Posterior cingulate gyrus (tissue), 11 donors: ENCODE measurements at places on chromosomes 6 and 20.

- DNase-seq = no peak
Measured at GRCh38 chr20:44326391-44327159, 10.3 kb upstream of the R3HDML start.

DNA sequence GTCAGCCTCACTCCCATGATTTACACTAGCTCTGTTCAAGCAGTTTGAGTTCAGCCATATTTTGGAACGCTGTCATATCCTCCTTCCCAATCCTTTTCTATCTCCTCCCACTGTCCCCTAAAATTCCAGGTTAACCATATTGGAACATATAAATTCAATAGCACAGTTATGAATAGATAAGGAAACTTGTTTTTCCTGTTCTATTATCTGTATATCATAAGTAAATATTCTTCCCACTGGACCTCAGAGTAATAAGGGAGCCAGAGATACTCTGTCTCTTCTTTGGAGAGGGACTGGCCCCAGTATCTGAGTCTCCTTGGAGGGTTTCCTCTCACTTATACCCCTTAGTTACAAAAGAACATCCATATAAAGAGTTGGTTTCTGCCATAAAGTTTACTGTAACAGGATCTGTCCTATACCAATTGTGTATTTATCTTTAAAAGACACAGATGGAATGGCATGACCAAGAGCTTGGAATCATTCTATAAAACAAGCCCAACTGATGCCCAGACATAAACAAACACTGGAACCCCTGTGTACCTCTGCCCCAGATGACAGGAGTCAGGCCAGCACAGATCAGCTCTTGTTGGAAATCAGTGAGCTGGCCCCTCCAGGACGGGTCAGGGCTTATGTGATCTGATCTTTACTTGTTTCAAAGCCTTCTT, 67.1 kb downstream of the EPB41L2 start:
- no peak for DNase-seq

GRCh38 chr20:57579898-57580447, 19.1 kb downstream of the PCK1 start:
- DNase-seq = no peak

GRCh38 chr6:25889877-25890853, 16.1 kb upstream of the SLC17A3 start:
- no peak for DNase-seq

DNA sequence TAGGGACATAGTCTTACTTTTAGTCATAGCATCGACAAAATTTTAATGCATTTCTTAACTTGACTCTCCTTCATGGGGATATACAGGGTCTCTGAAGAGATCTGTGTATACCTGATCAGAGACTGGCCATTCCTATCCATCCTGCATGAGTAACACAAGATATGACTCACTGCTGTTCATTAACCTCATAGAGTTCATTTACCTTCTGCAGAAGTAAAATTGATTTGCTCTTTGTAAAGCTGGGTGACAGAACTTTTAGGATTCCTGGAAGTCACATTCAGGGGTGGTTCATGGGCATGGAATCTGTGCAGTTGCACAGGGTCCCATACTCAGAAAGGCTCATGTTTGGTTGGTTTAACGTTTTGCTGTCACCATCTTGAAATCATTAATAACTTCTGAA, 53.2 kb downstream of the PDE7B start:
- DNase-seq = no peak

- no peak for DNase-seq
Measured at GRCh38 chr6:161631676-161632194, 357.9 kb upstream of the AGPAT4 start.

- DNase-seq = no peak
Measured at GRCh38 chr6:24524805-24525204, 30.0 kb downstream of the ALDH5A1 start.

DNA sequence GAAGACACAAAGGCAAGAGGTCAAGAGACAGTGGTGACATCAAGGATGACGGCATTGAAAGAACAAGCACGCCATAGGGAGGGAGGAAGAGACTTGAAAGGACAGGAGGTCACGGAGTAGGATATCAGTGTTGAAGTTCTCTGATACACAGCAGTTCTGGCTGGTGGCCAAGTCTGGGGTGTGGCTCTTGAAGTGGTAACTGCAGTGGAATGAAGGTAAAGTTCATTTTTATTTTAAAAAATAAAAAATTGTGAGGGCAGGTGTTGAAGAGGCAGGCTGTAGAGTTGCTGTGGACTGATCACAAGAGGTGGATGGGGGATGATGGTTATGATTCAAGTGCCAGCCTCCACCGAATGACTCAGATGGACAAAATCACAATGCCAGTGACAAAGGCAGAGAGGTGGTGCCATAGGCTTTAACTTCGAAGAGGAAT, 53.2 kb upstream of the BMP2 start:
- DNase-seq = no peak

GRCh38 chr6:35365594-35366203, 23.3 kb downstream of the PPARD start:
- DNase-seq = no peak

GRCh38 chr6:74872754-74873476, 332.9 kb downstream of the COL12A1 start:
- DNase-seq = no peak

DNA sequence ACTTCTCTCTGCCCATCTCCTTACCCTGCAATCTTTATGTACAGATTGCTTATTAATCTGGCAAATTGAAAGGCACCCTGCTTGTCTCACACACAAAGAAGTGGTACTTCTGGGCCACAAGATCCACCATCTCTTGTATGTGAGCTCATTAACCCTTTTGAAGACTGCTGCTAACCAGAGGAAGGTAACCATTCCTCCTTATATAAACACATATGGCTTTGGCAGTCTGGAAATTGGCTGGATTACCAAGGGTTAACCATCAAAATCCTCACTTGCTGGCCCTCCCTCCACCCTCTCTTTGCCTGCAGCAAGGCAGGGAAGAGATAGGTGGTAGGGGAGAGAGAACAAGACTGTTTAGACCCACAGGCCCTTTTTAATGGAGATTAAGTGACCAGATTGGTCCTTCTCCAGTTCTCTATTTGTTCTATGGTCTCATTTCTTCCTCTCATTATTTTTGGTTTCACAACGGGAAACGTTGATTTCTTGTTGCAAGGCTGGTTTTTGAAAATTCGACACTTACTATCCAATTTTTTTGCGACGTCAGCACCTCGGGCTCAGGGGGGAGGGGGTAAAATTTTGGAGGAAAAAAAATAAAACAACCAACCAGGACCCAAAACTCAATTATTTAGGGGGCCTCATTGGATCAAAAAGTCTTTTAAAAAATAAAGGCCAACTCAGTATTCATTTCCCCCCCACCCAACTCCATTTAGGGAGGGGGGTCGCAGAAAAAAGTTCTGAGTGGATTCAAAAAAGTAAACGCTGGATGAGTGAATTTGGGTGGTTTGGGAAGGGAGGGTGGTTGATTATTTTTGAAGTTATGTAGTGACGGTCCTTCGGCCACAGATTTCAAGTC, 859 bp downstream of the PPP1R10 start:
- no peak for DNase-seq

GRCh38 chr6:167827583-167828324, 1.0 kb downstream of the AFDN start:
- DNase-seq = peak; percentile 37

DNA sequence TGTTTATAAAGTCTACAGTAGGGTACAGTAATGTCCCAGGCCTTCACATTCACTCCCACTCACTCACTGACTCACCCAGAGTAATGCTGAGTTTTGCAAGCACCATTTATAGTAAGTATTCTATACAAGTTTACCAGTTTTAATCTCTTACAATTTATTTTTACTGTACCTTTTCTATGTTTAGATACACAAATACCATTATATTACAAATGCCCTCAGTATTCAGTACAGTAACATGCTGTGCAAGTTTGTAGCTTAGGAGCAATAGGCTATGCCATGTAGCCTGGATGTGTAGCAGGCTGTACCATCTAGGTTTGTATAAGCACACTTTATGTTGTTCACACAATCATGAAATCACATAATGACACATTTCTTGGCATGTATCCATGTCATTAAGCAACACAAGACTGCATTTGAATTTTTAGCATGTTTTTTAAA, 673.6 kb downstream of the CD109 start:
- no peak for DNase-seq

- no peak for DNase-seq
Measured at GRCh38 chr20:25459111-25459830, 51.8 kb downstream of the GINS1 start.

DNA sequence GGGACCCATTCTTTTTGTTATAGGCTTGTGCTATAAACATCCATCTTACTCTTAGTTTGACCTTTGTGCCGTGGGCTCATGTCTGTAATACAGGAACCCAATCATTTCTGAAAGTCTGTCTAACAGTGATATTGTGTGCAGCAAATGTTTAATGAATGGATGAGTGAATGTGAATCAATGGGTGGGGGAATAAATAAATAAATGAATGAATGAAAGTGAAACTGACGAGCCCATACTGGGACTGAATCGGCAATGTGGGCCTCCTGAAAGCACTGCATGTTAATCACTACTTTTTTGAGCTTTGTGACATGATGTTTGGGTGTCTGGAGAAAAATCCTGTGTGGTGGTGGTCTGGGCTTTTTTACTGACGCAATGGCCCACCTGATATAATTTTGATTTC, 175.0 kb downstream of the GMPR start:
- DNase-seq = no peak

- no peak for DNase-seq
Measured at GRCh38 chr20:44071057-44071456, 115.9 kb downstream of the JPH2 start.

GRCh38 chr20:40943591-40943990, 85.0 kb upstream of the TOP1 start:
- DNase-seq = no peak

GRCh38 chr6:84774985-84775284, 10.5 kb upstream of the TBX18 start:
- no peak for DNase-seq

GRCh38 chr6:149851461-149852110, 12.6 kb downstream of the LRP11 start:
- DNase-seq = no peak

GRCh38 chr6:89787660-89788328, 31.8 kb downstream of the MDN1 start:
- DNase-seq = no peak

DNA sequence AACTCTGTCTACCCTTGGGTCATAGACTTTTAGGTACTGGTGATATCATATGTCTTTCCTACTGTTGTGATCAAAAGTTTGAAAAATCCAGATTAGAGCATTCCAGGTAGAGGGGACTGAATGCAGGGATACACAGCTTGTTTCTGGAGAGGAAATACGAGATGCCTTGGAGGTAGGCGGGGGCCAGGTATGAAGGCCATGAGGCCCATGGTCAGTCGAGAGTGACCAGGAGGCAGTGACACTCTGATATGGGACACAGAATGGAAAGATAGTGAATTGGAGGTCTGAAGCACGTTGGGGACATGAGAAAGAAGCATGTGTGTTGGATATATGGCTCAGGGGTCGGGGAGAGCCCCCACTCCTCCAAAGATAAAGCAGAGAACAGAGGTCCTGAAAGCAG, 16.1 kb upstream of the SRSF3 start:
- DNase-seq = no peak

DNA sequence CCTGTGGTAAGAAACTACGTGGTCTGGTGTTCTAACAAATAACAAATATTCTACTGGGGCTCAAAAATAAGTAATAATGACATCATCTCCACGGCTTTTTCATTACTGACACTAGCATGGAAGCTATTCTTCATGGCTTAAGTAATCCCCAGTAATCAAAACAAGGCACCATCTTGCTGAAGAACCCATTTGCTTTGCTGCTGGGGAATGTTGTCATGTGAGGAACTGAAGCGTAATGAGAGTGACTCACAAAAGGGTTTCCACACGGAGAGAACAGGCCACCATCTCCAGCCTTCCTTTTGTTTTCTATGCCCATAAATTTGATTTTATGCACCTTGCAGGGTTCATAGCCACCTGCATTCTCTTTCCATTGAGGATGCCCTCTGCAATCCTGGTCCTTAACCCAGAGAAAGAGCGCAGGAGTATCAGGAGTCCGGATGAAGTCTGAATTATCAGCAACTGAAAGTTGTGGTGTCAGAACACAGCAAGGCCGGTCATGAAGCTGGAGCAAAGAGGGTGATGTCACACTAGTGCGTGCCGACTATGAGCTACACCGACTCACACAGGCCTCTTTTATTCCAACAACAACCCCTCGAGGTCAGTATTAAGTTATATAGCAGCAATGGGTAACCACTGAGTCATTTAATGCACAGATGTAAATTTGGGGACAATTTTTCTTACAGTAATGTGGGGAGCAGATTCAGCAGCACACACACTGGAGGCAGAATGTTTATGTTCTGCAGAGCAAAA, 173.7 kb upstream of the SSTR4 start:
- DNase-seq = no peak

GRCh38 chr6:788058-788457, 95.1 kb upstream of the EXOC2 start:
- no peak for DNase-seq

GRCh38 chr6:133923938-133924593, 29.0 kb upstream of the TBPL1 start:
- DNase-seq = peak; percentile 49

GRCh38 chr6:150026976-150027805, 1.9 kb upstream of the RAET1L start:
- DNase-seq = no peak

- no peak for DNase-seq
Measured at GRCh38 chr20:56391037-56391436, 978 bp downstream of the AURKA start.

- no peak for DNase-seq
Measured at GRCh38 chr6:35495258-35496035, 1.4 kb downstream of the TEAD3 start.

GRCh38 chr20:45630371-45630770, 713 bp downstream of the WFDC9 start:
- no peak for DNase-seq

DNA sequence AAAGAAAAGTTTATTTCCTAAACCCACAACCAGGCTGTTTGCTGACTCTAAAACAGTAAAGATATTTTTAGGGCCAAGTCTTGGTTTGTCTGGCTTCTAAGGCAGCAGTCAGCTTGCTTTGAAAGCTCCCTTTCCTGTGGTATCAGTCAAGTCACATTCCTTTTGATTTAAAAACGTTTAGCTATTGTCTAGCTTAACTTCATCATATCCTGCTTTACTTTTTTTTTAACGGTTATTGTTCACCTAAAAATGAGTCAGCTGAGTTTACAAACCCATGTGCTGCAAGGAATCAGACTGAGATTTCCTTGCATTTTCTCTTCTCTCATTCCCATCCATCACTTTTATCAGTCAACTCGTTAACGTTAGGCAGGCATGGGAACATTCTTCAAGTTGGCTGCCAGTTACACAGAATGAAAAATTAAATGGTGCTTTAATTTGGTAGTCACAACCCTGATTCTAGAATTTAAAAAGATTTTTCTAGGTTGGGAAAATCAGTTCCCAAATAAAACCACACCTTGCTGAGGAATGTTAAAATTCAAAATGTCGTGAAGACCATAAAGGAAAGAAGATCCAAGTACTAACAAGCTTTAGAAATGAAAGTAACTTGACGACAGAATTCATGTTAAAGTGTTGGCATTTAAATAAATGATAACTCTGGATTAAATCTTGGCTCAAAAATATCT, 45.9 kb downstream of the ELOVL5 start:
- DNase-seq = no peak

- no peak for DNase-seq
Measured at GRCh38 chr20:10476319-10476724, 41.2 kb downstream of the SLX4IP start.

- DNase-seq = no peak
Measured at GRCh38 chr6:91573826-91574416, 987.0 kb upstream of the MAP3K7 start.

GRCh38 chr20:49824206-49824605, 11.6 kb downstream of the SLC9A8 start:
- no peak for DNase-seq
